ENCODE measurements at places on chromosomes 11 and 22. TPM values are rescaled to one million over a fixed set of nuclear protein-coding genes. Genes with fewer than 3 reads are reported as not detected.

The BTBD18 gene
- total RNA-seq: not detected

The TIGD3 gene
- 0.23 TPM for total RNA-seq

The TPH1 gene
- not detected for total RNA-seq

The OR5B21 gene
- not detected for total RNA-seq

The TANGO2 gene
- 86.0 TPM for total RNA-seq

The CYP2D6 gene
- 0.09 TPM for total RNA-seq

The SPDYC gene
- not detected for total RNA-seq

The MS4A14 gene
- total RNA-seq: not detected

The GDPD5 gene
- 40.7 TPM for total RNA-seq

The SPTY2D1 gene
- 19.3 TPM for total RNA-seq

The OR51B2 gene
- total RNA-seq: not detected

The MAFF gene
- total RNA-seq: 96.3 TPM

The CNTN5 gene
- not detected for total RNA-seq

The APOBEC3F gene
- total RNA-seq: 4.8 TPM

The SAA4 gene
- not detected for total RNA-seq

The SMIM35 gene
- not detected for total RNA-seq

The PRAME gene
- total RNA-seq: not detected

The CCDC116 gene
- 0.17 TPM for total RNA-seq

The RIC3 gene
- not detected for total RNA-seq

The FIBIN gene
- 0.05 TPM for total RNA-seq

The SCGB1D2 gene
- not detected for total RNA-seq

The LRRC74B gene
- total RNA-seq: not detected

The PDE2A gene
- 351 TPM for total RNA-seq

The BCO2 gene
- 0.68 TPM for total RNA-seq

The FOSL1 gene
- 4.9 TPM for total RNA-seq

The CHADL gene
- total RNA-seq: 1.1 TPM

The NNMT gene
- total RNA-seq: 330 TPM

The SPTBN2 gene
- total RNA-seq: 50.4 TPM

The MS4A15 gene
- total RNA-seq: not detected

The OR52A1 gene
- total RNA-seq: not detected

The TPBGL gene
- 0.17 TPM for total RNA-seq

The CNGA4 gene
- not detected for total RNA-seq

The ACP2 gene
- total RNA-seq: 64.2 TPM

The TRABD gene
- 25.2 TPM for total RNA-seq

The B3GAT1 gene
- not detected for total RNA-seq

The PGA3 gene
- not detected for total RNA-seq

The CCDC73 gene
- total RNA-seq: not detected

The GALNT18 gene
- total RNA-seq: 213 TPM

The SLC1A2 gene
- not detected for total RNA-seq

The SOX6 gene
- 0.09 TPM for total RNA-seq

The FOLH1 gene
- total RNA-seq: not detected

The CRYBA4 gene
- not detected for total RNA-seq

The DENND6B gene
- 1.3 TPM for total RNA-seq

The UCP3 gene
- total RNA-seq: 0.28 TPM

The RCOR2 gene
- total RNA-seq: 0.09 TPM
